ENCODE measurements at places on chromosomes 7 and 10.

DNA sequence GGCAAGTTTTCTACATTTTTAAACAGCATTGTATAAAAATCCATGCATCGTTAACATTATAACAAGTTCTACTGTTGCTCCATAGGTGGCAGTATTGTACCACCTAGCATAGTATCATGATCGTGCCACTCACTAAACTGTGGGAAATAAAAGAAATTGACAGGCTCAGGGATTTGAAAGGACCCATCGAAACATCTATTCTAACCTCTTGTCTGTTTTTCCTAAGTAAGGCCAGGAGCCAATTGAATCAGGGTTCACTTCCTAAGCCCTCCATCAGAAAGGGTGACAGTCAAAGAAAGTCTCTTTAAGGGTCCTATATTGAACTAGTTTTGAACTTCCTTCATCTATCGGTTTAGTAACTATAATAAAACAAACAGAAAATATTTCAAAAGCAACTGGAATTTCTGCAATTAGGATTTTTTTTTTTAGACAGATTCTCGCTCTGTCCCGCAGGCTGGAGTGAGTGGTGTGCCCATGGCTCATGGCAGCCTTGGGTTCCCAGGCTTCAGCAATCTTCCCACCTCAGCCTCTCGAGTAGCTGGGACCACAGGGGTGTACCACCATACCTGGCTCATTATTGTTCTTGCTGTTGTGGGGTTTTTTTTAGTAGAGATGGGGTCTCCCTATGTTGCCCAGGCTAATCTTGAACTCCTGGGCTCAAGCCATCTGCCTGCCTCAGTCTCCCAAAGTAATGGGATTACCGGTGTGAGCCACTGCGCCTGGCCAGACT, 9.4 kb downstream of the HACD1 start:
- peak; percentile 65 for DNase-seq

- DNase-seq = no peak
These were observed 134.9 kb downstream of the RAMP3 start for GRCh38 chr7:45292481-45292880.

DNA sequence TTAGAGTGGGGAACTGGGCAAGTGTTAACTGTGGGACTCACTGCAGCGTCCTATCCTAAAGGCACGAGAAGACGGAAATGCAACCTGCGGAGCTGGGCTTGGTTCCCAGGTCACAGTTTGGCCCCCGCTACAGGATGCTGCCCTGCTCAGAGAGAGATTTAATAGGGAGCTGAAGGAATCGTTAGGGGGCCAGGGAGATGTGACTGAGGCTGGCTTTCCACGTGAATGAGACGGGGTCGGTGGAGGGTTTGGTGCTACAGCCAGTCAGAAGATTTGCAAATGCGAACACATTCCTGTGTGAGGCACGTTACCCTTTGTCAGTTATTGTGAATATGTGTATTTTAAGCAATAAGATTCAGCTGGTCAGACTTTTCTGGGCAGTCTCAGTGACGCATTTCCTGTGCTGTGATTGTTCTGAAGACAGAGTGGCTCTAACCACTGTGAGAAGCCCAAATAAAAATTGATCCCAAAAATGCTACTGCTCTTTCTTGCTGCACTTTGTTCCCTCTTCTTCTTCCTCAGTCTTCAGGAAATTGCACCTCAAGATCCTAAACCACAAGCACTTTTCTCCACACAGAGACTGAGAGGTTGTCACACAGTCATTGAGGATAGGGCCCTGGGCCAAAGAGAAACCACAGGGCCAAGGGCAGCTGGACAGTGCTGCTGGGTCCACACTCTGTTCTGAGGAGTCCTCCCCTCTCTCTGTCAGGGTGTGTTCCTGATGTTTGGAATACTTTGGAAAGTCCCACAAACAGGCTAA, 21.2 kb downstream of the CYP17A1 start:
- DNase-seq = peak; percentile 15

DNA sequence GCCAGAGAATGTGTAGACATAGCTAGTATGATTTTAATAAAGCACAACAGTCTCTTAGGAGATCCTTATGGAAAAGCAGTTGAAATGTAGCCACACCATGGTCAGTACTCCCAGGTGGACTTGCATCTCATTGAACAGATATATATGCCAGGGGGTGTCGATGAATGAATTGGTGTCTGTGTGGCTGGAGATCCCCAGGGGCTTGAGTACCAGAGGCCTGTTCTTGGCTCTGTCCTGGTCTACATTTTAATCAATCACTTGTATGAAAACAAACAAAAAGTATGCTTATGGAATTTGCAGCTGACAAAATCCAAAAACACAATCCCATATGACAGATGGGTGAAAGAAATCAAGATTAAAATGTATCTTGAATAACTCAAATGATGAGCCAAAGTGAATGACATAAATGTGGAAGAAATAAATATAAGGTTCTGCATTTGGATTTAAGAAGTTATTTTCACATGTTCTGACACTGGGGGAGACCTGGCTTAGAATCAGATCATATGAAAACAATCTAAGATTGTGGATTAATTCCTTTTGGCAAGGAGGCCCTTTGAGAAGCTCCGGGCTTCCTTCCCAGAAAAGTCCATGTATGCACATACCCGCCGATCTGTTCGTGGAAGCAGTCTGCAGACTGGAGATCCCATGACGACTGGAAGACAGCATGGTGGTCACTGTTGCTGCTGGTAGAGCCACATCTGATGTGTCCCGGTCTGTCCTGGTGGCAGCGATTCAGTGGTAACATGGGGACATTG, 15.6 kb downstream of the CLEC2L start:
- DNase-seq = no peak

- no peak for DNase-seq
These were observed 100.8 kb downstream of the MLLT10 start for GRCh38 chr10:21634599-21635365.

- peak; percentile 72 for DNase-seq
These were observed 24.2 kb downstream of the TACR2 start for GRCh38 chr10:69392481-69393000.

DNA sequence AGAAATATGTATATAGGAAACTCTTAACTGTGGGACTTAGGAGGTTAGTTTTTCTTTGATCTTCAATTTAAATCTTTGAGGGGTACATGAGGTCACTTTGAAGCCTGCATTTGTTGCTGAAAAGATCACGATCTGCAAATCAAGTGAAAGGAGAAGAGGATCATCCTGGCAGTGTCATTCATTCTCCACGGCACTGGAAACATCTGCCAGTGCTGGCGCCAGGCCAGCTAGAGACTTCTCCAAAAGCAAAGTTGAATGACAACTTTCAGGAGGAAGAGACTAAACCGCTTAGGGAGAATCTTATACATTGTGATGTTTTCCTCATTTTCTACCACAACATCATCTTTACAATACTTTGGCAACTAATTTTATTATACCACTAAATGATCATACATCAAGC, 42.5 kb downstream of the MRC1 start:
- no peak for DNase-seq

DNA sequence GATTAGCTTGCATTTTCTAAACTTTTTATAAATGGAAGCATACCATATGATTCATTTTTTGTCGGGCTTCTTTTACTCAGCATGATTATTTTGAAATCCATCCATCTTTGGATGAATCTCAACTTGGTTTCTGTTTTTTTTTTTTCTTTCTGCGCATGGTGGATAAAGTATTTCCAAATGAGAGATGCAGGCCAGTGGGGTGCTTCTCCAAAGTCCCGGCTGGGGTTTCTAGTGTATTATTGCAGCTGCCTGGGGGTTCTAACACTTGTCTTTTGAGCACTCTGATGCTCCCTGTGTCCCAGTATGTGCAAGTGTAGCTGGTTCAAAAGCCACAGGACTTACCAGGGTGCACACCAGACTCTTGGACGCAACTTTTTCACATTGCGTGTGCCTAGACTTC, 70.9 kb upstream of the LOXL4 start:
- DNase-seq = no peak

DNA sequence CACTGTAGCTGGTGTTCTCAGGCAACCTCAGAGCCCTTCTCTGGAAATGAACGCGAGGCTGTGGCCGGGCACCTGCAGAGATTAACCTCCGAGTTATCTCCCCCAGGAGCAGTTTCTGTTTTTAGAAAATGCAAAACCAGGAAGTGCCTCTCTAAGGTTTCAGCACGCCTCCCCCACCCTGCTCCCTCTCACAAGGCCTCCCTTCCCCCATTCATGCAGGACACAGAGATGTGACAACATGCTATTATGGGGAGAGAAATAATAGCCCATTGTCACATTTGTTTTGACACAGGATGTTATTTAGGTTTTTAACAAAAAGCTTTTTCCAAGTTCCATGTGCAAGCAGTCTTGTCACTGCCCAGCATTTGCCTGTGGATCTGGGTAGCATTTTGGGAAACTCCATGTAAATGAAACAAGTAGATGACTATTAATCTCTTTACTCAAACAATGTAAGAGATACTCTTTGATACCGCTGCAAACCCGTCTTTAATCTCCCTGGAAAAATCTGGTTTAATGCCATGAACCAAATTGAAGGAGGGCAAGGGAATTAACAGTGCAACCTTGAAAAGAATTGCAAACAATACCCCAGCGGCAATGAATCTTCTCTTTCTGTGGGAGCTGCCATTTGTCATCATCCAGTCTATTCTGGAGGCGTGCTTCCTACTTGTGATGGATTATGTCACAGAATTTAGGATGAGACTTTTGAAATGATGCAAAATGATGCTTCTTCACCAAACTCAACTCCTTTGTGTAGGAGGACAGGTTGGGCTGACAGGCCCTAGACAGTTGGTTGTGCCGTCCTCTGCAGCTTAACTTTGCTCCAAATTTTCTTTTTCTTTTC, 86.5 kb upstream of the NMT2 start:
- DNase-seq = no peak

- no peak for DNase-seq
These were observed 262.2 kb downstream of the ETV1 start for GRCh38 chr7:13727279-13727678.

DNA sequence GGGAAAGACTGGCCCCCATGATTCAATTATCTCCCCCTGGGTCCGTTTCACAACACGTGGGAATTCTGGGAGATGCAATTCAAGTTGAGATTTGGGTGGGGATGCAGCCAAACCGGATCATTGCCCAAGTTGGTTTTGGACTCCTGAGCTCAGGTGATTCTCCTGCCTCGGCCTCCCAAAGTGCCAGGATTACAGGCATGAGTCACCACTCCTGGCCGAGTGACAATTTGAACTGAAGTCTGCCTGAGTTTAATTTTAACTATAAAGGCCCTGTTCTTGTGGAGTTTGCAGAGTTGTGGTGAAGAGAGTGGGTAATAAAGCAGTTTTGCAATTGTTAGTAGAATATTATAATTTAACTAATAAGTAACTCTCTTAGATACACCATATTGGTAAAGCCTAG, 78.3 kb downstream of the GALNT17 start:
- no peak for DNase-seq

GRCh38 chr7:93301736-93302135, 69.6 kb downstream of the VPS50 start:
- no peak for DNase-seq

- DNase-seq = no peak
These were observed 100.7 kb downstream of the CDK6 start for GRCh38 chr7:92735707-92736106.

DNA sequence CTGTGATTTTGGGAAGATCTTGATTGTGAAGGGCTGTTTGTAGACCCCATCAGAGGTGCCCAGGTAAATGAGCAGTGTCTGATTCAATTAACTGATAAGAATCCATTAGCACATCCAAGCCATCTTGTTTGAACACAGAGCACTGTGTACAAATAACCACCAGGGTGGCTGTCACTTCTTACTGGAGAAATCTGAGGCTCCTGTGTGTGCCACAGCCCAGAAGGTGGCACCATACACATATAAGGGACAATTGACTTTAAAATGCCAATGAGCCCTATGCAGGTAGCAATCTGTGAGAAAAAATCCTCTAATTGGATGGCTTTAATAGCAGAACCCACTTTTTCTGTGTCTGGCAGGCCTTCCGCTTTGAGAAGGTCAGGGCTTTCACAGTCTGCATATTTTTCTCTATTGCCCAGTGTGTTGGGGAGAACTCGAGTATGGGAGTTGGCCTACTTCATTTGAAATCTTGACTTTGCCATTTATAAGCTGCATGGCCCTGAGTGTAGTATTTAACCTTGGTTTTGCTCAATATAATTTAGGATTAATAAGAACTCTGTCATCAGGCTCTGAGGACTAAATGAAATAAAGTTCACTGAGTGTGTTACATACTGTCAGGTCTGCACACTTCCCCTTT, 517.4 kb downstream of the CCSER2 start:
- DNase-seq = peak; percentile 12

GRCh38 chr7:32582036-32582435, 86.7 kb downstream of the AVL9 start:
- no peak for DNase-seq

DNA sequence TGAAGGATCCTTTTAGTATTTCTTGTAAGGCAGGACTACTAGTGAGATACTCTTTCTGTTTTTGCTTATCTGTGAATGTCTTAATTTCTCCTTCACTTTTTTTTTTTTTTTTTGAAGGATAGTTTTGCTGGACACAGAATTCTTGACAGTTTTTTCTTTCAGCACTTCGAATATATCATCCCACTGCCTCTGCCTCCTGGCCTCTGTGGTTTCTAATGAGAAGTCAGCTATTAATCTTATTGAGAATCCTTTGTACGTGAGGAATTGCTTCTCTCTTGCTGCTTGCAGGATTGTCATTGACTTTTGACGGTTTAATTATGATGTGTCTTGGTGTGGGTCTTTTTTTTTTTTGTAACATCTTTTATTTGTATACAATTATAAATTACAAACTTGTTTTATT, 12.6 kb upstream of the WAC start:
- no peak for DNase-seq

GRCh38 chr7:77330169-77330882, 85.8 kb downstream of the GSAP start:
- peak; percentile 92 for DNase-seq

DNA sequence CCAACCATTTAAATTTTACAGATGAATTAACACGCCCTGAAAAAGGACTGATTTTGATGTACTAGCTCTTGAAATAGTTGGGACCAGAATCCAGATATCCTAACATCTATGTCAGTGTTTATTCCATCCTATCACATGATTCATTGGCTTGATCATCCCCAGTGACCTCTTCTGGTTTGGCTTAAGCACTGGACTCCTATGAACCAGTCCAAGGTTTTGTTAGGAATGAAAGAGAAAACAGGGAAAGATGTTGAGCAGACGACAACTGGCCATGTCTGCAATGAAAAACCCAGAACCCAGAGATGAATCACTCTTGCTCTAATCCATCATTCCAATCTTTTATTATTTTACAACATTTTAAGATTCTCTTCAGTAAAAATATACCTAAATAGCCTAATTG, 1080.9 kb downstream of the SORCS1 start:
- no peak for DNase-seq

Data from renal cortical epithelial cell (primary cell).